ENCODE measurements at places on chromosomes 5 and 9.

DNA sequence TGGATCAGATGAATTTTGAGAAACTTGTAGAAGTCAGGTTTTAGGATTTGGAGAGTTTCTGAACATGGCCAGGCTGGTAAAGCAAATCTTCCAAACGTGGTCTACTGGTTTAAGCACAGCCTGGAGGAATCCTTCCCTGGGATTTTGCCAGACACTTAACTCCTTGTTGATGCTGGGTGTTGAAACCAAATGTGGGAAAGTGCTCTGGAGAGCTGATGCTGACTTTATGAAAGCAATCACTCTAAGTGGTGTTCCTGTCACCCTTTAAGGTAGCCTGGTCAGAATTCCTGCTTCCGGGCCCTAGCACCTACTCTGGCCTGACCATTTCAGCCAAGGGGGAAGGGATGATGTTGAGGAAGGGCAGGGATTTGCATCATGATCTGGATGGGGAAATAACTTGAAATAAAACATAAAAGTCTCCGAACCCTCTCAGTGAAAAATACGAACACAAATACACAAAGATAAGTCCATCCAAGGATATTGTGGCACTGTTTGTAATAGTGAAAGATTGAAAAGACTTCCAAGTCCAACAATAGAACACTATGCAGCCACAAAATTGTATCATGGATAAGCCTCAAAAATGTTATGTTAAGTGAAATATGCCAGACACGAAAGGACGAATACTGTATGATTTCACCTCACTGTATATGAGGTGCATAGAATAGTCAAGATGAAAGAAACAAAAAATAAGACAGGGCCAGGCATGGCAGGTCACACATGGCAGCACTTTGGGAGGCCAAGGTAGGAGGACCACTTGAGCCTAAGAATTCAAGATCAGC, 57.7 kb downstream of the PDE6A start:
- no peak for DNase-seq

GRCh38 chr5:132674671-132675506, 1.1 kb downstream of the IL4 start:
- DNase-seq: peak; percentile 55

DNA sequence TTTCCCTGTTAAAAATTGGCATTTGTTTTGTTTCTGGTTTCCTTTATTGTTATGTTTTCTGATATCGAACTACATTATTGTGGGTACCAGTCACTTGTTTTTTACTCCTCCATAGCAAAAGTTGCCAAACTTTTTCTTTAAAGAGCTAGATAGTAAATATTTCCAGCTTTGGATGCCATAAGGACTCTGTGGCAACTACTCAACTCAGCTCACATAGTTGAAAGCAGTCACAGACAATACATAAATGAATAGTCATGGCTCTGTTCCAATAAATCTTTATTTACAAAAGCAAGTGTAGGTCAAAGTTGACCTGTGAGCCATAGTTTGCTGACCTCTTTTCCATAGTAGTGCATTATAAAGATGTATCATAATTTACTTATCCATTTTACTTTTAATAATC, 305.0 kb downstream of the RASEF start:
- DNase-seq: no peak

DNA sequence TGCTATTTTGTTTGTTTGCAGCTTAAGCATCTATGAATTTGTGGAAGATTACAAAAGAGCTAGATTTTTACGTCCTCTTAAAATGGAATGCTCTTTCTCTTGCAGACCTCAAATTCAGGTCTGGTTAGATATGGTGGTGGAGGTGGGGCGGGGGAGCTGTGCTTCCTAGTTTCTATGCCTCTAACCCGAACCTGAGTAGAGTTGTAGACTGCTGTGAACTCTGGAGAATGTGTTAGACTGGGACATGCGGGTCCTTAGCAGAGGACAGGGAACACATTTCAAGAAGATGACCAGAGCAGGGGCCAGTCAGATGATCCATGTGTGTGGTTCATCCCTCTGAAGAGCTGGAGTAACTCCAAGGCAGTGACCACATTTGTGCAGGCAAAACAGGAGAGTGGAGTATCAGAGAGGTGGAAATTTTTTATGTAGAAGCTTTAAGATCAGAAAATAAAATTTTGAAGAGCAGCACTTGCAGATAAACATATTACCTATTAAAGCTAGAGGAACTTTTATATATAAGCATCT, 154.9 kb downstream of the FAM174A start:
- no peak for DNase-seq

DNA sequence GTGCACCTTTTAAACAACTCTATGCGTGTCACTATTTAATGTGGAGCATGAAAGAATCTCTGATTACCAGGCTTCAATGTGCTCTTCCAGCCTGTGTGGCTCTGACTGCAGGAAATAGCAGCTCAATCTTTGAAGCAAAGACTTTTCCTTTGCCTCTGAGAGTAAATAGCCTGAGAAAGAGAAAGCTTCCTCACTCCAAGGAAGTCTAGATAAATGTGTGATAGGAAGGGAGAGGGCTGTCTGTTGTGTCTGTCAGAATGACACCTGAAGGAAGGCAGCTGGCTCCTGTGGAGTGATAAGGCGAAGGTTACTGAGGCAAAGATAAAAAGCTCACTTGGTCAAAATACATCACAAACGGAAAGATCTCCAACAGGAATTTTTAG, 205.3 kb upstream of the HAPLN1 start:
- DNase-seq: no peak

DNA sequence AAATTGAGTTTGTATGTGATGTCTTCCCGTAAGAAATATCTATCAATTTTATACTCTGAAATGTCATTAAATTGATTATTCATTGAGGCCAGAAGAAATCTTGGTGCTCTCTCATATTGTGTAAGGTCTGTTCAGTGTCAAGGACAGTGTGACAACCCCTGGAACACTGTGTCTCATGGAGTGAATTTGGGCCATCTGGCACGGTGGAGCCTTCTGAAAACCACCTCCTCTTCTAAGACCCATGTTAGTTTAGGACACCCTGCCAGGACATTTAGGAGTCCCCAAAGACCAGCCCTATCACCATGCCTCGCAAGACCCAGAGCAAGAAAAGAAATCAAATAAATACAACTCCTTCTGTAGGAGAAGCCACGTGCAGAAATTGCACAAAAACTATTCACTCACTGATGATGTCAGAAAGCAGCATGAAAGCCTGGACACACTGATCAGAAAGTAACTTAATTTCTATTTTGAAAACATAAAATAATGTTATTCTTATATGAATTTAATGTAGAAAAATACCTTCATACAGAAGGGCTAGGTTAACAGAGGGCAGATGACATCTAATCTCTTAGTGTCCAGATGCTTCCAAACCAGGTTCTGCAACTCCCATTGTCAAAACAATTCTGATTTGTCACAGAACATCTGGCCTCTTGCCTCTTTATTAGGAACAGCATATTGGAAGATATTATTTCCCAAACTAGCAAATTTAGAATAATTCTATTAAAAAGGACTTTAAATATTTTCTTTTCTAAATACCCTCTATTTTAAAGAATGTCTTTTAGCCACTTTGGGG, 298.8 kb downstream of the NR2F1-AS1 start:
- DNase-seq: no peak

DNA sequence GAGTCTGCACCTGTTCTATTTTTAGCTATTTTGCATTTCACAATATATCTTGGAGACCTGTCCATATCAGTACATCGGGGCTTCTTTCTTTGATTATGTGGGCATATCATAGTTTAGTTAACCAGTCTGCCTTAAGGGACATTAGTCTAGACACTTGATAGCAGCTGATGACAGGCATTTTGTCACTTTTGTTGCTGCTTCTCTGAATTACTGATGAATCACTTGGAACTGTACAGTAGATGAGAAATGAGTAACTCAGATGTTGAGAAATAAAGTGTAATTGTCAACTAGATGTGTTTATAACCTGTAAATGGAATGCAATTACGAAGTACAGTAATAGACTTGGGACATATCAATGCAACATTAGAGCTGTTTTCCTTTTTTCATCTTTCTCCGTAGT, 7.1 kb downstream of the ZFP2 start:
- DNase-seq: no peak

DNA sequence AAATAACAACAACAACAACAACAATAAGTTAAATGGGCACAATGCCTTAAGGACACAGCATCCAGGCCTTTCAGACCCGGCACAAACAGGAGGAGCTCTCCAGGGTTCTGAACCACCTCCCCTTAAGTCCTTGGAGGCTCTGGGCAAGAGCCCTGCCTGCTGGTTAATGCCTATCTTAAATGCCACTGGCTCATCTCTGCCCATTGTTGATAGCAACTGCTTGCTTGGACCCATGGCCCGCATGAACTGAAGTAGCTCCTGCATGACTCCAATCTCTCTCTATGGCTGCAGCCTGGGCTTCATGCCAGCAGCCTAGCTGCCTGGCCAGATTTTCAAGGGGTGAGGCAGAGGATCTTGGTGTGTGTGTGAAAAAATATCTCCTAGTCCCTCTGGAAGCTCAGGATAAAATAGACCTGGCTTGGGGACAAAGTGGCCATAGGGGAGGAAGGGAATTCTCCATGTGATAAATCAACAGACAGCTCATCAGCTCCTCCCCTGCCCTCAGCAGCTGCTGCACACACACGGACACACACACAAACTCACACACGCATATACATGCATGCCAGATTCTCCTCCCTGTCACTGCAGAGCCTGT, 27.4 kb downstream of the FAM219A start:
- no peak for DNase-seq

- no peak for DNase-seq
These were observed 65.4 kb downstream of the FRMD3 start for GRCh38 chr9:83472764-83473163.

DNA sequence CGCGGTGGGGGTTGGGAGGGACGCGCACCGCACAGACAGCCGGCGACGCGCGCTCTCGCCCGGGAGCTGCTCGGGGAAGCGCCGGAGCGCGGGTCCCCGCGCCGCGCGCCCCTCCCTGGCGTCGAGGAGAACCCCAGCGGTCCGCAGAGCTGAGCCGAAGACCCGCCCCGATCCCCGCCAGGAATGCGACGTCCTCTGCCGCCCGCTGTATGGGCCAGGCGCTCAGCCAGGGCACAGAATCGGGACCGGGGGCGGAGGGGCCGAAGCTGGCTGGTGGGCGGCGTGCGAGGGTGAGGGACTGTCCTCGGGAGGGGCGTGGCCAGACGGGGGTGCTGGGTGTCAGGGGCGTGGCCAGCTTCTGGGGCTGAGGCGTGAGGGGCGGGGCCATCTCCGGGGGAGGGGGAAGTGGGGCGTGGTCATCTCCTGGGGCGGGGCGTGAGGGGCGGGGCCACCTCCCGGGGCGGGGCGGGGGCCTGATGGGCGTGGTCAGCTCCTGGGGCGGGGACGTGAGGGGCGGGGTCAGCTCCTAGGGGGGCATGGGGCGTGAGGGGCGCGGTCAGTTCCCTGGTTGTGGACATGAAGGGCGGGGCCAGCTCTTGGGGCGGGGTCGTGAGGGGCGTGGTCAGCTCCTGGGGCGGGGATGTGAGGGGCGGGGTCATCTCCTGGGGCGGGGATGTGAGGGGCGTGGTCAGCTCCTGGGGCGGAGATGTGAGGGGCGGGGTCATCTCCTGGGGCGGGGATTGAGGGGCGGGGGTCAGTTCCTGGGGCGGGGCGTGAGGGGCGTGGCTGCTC, 965 bp downstream of the PTGDS start:
- peak; percentile 65 for DNase-seq

DNA sequence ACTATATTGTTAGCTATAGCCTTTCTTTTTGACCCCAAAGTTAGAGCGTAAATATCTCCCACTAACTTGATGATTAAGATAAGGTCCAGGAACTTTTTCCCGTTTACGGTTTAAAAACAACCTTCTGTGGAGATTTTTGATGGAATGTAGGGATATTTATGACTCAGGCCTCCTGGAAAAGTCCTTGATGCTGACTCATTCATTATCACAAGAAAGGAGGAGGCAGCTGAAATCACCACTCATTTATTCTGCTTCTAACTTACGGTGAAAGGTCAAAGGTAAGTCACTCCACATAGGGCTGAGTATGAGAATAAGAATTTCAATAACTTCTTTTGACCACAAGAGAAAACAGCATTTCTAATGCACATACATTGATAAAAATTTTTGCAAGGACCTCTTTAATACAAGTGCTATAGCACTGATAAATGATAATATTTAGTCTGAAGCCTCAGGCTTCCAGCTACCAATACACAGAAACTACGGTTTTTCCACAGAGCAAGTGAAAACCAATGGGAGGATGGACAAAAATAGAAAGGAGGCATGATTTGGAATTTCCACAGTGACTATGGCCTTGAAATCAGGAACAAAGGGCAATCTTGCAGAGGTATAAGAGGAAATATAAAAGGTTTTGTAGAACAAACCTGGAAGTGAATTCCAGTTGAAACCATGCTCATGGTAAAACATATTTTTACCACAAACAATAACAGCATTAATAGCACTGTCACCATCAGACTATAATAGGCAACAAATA, 146.5 kb downstream of the PPP2R2B start:
- no peak for DNase-seq

- no peak for DNase-seq
These were observed 1.5 kb downstream of the TMED9 start for GRCh38 chr5:177593511-177593910.

- DNase-seq: no peak
These were observed 3.5 kb upstream of the PLAA start for GRCh38 chr9:26950521-26950920.

DNA sequence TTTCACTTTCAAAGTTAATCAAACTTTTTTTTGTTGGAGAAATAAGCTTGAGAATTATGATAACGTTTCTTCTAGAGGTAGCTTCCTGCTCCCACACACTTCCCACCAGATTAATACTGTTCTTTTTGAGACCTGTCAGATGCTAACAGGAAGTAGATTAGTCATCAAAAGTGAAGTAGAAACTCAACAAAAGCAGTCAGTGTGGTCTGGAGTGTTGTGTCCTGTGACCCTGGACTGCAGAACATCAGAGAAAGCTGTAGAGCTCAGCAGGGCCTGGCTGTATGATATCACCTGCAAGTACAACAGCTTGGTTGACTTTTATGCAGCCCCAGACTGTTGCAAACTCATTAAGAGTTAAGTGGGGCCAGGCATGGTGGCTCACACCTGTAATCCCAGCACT, 495.7 kb upstream of the CYLC2 start:
- no peak for DNase-seq

DNA sequence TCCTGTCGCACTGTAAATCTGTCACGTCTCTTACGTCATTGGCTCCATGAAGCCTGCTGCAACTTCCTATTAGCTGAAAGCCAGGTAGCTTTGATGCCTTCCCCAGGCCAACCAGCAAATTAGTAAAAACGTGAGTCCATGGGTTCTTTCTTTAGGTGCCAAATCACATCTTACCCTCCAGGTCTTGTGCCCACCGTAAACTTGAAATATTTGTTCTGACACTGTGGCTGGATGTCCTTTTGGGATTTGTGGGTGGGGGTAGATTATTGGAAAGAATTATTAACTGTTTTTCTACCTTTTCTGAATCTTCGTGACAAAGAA, 172.8 kb downstream of the NR3C1 start:
- DNase-seq: no peak

DNA sequence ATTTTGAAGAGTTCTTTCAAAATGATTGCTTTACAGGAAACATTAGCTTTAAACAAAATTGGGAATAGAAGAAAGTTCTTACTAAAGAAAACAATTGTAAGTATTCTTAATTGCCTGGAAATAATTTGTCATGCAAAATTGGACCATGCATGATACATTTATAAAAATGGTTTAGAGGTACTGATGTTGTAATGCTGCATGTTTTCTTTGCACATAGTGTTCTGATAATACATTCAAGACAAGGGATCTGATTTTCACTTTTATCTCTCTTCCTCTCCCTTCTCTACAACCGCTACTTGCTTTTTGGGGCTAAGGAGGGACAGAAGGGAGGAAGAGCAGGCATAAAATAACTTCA, 211.6 kb upstream of the MPDZ start:
- DNase-seq: no peak

Measured in GM19239 (cell line).